ENCODE measurements at places on chromosomes 1 and 21. TPM values are rescaled to one million over a fixed set of nuclear protein-coding genes. Genes with fewer than 3 reads are reported as not detected.
A peak's percentile ranks its signal among the peaks of the same experiment; 100 is the strongest.

MPL gene
- total RNA-seq = not detected

GRCh38 chr21:40173816-40174215 lies 306.6 kb downstream of the PCP4 start:
- DNase-seq = no peak
- H3K27ac ChIP-seq = no peak overlapping the region
- no peaks in the 10 kb centered on the region for H3K27me3 ChIP-seq
- H3K4me1 ChIP-seq = no peaks in the 10 kb centered on the region
- H3K36me3 ChIP-seq = no peaks in the 10 kb centered on the region

GRCh38 chr1:80801695-80802094 lies 999.0 kb upstream of the ADGRL2 start:
- H3K27ac ChIP-seq = no peak overlapping the region
- DNase-seq = no peak
- H3K27me3 ChIP-seq = no peaks in the 10 kb centered on the region

DNA sequence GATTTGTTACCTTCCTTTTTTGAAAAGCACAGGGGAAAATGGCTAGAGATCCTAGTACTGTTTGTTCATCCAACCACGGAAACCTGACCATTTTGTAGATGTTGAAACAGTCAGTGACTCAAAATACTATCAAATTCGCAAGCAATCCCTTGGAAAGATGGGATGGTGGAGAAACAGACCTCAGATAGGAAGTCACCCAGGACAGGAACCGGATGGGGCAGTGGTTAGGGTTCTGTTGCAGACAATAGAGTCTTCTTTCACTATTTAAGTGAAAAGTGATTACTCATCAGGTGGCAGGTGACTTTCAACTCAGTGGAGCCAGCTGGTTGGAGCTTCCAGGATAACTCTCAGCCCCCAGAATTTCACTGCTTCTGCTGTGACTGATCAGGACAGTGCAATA lies 17.0 kb downstream of the LHX4 start:
- H3K36me3 ChIP-seq = no peaks in the 10 kb centered on the region
- H3K27ac ChIP-seq = no peak overlapping the region
- no peak overlapping the region for H3K4me3 ChIP-seq
- no peaks in the 10 kb centered on the region for H3K4me1 ChIP-seq
- DNase-seq = no peak
- peaks cover 5% of the 10 kb centered on the region for H3K27me3 ChIP-seq

- DNase-seq = peak; percentile 89
- no peak overlapping the region for H3K27ac ChIP-seq
- H3K27me3 ChIP-seq = no peaks in the 10 kb centered on the region
Measured at GRCh38 chr1:235953801-235954200, 87.1 kb upstream of the LYST start.

DNA sequence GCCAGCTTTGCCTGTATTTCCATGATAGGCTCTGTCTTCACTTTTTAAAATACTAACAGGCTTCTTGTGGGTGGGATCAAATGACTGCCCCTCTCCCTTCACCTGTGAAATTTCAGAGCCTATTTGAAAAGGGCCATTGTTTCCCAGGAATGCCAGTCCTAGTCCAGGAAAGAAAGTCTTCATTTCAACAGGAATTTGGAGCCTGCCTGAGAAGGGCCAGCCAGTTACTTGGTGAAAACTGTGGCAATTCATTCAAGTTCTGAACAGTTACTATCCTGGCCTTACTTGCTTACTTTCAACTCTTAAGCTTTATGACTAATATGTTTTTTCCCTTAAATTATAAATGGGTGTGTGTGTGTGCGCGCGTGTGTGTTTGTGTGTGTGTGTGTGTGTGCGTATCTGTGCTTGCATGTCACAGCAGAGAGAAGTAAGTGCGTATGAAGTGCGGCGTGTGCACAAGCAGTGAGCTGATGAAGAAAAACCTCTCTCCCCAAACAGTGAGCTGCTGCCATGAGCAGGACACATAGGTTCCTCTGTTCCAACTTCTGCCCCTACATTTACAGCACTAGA lies 67.5 kb upstream of the RNPC3 start:
- H3K27me3 ChIP-seq = no peaks in the 10 kb centered on the region
- no peaks in the 10 kb centered on the region for H3K36me3 ChIP-seq
- H3K4me1 ChIP-seq = no peaks in the 10 kb centered on the region
- no peak overlapping the region for H3K4me3 ChIP-seq

DNA sequence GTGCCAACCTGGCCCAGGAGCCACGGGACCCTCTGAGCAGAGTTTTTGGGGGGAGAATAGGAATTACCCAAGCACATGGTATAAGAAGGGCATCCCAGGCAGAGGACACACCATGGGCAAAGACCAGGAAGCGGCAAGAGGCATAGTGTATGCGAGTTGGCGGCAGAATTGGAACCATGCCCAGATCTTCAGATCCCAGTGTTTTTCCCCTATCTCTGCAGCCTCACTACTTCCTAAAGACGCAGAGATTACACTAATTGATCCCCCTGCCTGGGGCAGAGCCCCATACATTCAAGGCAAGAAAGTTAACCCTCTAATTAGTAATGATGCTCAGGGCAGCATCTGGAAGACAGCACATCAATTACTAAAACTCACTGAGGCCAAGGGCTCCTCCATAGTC lies 48.2 kb downstream of the SYT2 start:
- no peaks in the 10 kb centered on the region for H3K4me1 ChIP-seq
- peaks cover 25% of the 10 kb centered on the region for H3K27me3 ChIP-seq
- no peak overlapping the region for H3K27ac ChIP-seq
- H3K36me3 ChIP-seq = no peaks in the 10 kb centered on the region
- DNase-seq = no peak

DNA sequence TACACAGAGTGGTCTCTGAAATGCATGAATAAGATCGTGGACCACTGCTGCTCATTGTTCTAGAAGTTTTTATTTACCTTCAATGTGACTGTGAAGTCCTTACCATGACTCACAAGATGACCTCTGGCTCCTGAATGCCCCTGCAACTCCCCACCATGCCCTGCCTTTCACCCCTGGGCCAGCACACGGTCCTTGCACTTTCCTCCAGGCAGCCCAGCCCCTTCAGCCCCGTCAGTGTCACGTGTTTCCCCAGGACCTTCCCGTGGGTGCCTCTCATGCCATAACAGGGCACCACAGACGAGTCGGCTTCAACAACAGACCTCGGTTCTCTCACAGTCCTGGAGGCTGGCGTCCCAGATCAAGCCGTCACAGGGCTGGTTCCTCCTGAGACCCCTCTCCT lies 62.1 kb downstream of the B3GALT5 start:
- no peaks in the 10 kb centered on the region for H3K36me3 ChIP-seq
- H3K27me3 ChIP-seq = no peaks in the 10 kb centered on the region
- DNase-seq = no peak
- H3K4me3 ChIP-seq = no peak overlapping the region
- no peaks in the 10 kb centered on the region for H3K4me1 ChIP-seq

All from fibroblast of lung (primary cell).